ENCODE measurements at places on chromosomes 2 and 18.

GRCh38 chr18:10365901-10366300, 88.5 kb upstream of the APCDD1 start:
- DNase-seq: no peak

GRCh38 chr2:5364361-5364760, 327.8 kb upstream of the SOX11 start:
- DNase-seq: no peak

DNA sequence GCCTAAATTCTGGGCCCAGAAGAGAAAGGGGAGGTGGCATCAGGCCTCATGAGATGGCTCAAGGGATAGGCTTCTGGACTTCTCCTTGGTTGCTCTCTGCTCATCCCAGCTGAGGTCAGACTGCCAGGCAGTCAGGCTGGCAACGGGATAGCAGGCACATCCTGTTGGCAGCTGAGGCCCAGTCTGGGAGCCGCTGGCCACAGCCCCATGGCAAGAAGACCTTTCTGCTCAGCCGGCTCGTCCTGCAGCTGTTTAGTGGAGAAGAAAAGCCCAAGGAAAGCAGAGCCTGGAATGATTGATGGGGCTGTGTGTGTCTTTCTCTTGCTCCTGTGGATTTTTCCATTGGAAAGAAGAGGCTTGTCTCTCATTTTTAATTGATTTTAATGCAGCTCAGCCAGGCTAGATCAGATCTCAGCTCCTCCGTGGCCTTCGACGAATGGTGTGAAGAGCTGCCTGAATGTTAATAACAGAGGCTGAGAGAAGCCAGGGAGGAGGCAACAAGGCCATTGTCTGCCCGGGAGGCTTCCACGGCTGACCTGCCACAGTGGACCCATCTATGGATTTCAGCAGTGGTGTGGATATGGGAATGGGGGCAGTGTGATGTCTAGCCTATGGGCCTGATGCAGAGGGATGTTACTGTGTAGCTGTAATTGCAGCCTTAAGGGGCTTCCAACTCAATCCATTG, 99.5 kb downstream of the HS1BP3 start:
- no peak for DNase-seq

DNA sequence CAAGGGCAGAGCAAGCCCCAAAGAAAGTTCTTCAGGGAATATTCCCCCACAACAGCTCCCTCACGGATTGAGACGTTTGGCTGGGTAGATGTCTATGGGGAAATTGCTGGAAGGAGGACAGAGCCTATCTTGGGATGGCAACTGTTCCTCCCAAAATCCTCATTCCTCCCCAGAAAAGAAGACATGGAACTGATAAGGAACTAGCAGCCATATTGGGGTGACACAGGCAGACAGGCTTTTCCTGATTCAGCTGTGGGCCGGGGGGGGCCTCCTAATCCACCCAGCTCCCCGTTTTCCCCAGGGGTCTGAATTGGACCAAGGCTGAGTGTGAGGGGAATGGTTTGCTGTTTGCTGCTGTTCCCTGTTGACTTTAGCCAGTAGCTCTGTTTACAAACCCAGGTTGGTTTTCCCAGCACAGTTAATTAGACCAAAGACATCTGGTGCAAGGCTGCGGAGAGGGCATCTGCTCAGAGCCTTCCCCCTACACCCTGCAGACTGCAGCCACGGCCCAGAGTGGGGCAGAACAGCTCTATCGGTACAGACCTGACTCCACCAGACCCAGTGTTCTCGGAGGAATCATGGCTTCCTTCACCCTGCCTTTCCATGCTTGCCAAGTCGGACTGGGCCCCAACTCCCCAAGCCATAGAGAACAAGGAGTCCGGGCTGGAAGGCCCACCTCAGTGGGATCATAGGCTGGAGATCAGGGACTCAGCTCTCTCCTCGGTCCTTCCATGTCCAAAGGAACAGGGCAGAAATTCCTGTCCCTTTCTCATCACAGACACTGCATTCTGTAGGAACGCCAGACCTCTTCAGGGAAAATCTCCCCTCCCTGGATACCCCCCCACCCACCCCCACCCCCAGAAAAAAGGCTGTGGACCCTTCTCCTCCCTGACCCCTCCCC, 1.7 kb upstream of the PKDCC start:
- DNase-seq: no peak

GRCh38 chr2:1420746-1421480, 7.7 kb downstream of the TPO start:
- no peak for DNase-seq

DNA sequence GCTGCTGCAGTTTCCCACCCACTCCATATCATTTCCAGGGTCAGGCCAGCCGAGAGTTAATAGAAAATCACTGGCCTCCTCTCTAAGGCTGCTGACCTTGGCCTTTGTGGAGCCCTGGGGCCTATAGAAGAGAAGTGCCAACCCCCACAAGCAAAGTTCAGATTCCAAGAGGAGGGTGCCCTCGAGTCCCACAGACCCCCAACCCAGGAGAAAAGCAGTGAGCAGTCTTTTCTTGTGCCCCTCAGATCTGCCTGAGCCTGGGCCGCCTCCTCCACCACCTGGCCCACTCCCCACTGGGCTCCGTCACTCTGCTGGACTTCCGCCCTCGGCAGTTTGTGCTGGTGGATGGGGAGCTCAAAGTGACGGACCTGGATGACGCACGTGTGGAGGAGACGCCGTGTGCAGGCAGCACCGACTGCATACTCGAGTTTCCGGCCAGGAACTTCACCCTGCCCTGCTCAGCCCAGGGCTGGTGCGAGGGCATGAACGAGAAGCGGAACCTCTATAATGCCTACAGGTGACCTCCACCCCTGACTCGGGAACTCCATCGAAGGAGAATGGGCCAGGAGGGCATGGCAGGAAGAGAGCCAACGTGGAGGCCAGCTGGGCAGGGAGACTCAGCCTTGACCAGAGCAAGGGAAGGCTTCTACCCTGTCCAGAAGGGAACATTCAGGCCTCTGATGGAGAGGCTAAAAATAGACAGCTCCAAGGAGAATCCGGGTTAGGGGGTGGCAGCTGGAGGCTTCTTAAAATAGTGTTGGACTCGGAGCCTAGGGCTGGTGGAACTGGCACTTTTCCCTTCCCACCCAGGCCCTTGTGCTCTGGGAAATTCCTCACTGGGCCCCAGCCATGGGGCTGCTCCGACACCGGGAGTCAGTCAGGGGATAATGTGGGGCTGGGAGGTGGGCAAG, 6.2 kb downstream of the PKDCC start:
- no peak for DNase-seq

GRCh38 chr18:13306583-13306982, 88.0 kb downstream of the LDLRAD4 start:
- DNase-seq: no peak

DNA sequence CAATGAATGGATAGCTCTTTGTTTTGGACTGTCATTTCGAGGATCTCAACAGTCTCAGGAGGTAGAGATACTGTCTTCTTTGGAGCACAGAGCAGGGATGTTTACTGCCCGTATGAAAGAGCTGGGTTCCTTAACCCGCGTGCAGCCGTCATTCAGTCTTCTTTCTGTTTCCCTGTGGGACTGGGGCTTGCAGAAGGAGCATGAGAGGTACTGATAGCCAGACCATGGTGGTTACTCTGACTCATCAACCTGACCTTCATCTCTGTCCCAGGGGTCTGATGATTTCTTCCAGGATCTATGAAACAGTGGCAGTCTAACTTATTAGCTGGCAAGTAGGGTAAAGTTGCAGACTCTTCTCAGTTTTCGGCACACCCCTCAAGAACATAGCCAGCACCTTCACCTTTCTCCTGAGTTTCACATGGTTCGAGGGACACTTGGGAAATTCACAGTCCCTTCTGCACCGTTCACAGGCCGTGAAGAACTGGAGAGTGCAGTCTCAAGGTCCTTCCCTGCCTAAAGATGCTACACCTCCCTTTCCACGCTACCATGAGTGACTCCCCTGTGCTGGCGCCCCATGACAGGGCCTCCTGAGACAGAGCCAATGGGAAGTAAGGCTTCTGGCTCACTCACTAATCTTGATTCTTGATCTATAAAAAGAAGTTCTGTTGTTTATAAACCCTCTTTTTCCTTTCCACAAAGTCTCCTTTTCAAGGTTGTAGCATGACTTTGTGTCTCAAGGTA, 226.2 kb downstream of the MC4R start:
- no peak for DNase-seq

GRCh38 chr2:229805559-229805958, 91.2 kb upstream of the DNER start:
- DNase-seq: no peak

- peak; percentile 52 for DNase-seq
These were observed 1.9 kb upstream of the NABP1 start for GRCh38 chr2:191675807-191676721.

- DNase-seq: no peak
These were observed 12.6 kb downstream of the C18orf63 start for GRCh38 chr18:74328206-74328605.

GRCh38 chr18:77262643-77263465, 13.2 kb downstream of the GALR1 start:
- no peak for DNase-seq

DNA sequence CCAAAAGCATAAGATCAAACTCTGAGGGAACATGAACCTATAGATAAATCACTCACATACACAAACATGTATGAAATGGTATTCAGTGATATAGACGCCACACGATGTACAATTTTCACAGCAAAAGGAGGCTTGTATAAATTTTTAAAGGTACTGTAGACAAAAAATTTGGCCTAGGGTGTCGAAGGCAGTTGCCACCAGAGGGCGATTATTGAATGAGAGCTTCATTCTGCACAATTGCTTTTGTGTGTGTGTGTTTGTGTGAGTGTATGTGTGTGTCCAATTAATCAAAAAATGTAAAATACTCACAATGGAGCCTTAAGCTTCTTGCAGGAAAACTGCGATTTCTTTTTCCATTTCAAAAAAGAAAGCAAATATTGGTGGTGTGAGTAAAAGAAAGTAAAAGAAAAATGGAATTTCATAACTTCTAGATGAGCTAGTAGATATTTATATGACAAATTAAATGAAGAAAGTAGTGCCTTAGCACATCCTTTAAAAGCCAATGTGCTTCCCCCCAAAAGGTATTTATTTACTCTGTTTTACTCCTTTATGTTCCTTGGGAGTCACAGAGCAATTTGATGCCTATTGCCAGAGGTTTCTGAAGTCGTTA, 800.1 kb downstream of the SATB2 start:
- no peak for DNase-seq

DNA sequence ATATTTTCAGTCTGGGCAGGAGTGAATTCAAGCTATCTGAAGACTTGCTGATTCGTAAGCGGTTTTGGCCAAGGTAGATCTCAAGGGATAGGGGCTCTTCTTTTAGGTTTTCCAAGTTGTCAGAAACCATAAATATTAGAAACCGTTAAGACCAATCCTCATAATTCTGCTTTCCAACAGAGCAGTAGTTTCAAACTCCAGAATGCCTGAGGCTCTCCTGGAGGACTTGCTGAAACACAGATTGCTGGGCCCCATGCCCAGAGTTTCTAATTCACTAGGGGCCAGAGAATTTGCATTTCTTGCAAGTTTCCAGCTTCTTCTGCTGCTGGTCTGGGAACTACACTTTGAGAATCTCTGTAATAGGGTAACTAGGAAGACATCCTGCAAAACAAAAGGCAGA, 1855.7 kb upstream of the CELF4 start:
- no peak for DNase-seq

DNA sequence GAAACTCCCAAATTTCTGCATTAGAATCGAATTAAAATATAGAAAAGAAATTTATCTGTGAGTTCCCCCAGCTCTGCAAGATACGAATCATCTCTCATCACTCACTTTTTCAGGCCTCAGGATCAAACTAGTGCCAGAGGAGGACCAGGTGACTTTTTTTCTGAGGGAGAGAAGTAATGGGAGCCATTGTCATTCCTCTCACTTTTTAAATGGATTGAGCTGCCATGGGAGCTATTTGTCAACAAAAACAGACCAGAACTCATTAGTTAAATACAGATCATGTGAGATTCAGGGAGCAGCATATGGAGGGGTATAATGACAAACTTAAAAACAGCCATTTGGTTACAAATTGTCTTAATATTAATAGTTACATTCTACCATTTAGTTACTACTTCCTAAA, 594.4 kb downstream of the DPP10 start:
- DNase-seq: no peak

GRCh38 chr2:113169002-113169530, 4.7 kb upstream of the PSD4 start:
- no peak for DNase-seq

DNA sequence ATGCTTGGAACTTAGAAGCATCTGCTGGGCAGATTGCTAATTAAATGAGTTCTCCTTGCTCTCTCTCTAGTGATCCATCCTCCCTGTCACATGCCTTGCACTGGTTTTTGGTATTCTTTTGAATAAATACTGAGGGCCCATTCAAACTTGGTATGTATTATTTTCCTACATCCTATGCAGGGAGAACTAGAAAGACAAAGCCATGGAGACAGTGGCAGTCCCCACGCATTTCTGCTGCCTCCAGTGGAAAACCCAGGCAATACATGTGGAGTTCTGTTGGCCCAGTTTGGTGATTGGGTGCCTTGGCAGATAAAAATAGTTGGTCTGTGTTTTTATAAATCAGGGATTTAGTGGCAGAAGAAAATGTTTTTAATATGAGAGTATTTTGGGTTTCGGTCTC, 68.7 kb downstream of the DIS3L2 start:
- DNase-seq: no peak

DNA sequence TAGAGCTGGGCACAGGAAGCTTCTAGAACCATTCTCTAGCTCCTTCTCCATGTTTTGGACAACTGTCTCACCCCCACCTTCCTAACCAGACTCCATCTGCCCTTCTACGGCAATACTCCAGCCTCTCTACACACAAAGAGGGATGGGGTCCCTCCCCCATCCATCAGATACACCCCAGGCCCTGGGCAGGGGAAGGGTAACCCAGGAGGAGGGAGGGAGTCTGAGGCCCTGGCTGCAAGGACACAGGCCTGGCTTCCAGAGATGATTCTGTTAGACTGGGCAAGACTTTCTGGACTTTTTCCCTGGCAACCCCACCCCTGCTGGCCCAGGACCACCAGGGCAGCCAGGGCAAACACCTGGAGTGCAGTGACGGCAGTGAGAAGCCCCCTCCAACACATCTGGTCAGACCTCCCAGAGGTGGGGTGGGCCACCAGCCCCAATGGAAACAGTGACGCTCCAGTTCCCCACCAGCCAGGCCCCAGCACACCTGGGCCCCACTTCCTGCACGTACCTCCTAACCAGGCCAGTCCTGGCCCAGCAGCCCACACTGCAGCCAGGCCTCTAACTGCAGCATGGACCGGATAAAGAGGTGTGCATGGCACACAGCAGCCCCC, 6.5 kb downstream of the CYP26B1 start:
- DNase-seq: no peak

Measured in activated CD4-positive, alpha-beta T cell treated with anti-CD3 and anti-CD28 coated beads, Interleukin-2, amount 50 U/mL, for 4 hours (primary cell).